ENCODE measurements at places on chromosomes 13 and 19.
A peak's percentile ranks its signal among the peaks of the same experiment; 100 is the strongest.

GRCh38 chr19:48444936-48445200 lies 915 bp upstream of the GRWD1 start:
- DNase-seq: no peak

- DNase-seq: no peak
Measured at GRCh38 chr19:46674416-46675178, 13.6 kb upstream of the DACT3 start.

GRCh38 chr19:10852098-10852800 lies 4.0 kb downstream of the C19orf38 start:
- DNase-seq: no peak

GRCh38 chr19:32642771-32643170 lies 32.2 kb downstream of the ANKRD27 start:
- DNase-seq: no peak

- no peak for DNase-seq
Measured at GRCh38 chr13:104382951-104383350, 1316.7 kb upstream of the SLC10A2 start.

GRCh38 chr19:20103091-20103740 lies 25.4 kb downstream of the ZNF90 start:
- no peak for DNase-seq

DNA sequence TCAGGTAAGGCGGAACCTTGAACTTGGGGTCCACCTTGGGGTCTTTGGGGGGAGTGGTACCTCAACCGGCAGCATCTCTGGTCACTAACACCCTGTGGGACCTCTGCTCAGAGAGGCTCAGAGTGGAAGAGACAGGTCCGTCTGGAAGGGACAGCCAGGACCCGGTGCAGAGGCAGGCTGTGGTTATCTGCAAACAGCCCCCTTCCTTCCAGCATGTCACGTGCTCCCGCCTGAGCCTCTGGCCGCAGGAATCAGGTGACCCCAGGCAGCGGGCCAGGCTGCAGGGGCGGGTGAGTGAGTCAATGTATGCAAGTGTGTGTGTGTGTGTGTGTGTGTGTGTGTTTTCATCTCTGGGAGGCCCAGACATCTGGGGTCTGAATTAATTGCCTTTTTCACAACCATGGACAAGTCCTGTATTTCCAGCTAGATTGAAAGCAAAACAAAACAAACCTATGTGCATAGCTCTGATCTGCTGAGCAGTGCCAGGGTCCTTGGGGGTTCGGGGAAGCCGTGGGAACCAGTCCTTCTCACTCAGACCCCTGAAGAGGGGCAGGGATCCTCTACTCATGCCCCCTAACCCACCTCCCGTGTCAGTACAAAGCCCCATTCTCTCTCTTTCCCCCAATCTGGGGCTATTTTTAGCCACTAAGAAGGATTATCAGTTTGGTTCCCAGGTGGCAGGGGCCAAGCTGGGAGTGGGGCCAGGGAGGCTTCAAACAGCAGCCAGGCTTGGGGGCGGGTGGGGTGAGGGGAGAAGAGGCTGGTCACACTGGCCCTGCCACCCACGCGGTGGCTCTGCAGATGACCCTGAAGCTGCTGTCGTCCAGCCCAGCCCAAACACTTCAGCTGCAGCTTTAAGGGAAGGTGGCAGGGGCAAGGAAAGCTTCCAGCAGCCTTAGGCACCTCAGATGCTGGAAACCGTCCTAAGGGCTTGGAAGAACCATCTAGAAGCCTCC lies 31.4 kb downstream of the CERS4 start:
- DNase-seq: peak; percentile 52

GRCh38 chr13:72728290-72728605 lies 525 bp downstream of the BORA start:
- DNase-seq: no peak

DNA sequence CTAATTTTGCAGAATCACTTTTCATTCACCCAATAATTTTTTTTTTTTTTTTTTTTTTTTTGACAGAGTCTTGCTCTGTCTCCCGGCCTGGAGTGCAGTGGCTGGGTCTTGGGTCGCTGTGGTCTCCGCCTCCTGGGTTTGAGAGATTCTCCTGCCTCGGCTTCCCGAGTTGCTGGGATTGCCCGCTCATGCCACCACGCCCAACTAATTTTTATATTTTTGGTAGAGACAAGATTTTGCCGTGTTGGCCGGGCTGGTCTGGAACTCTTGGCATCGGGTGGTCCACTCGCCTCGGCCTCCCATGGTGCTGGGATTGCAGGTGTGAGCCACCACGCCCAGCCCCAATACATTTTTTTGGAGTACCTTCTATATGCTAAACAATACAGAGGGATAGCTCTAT lies 1120.0 kb upstream of the ATXN8OS start:
- no peak for DNase-seq

- no peak for DNase-seq
Measured at GRCh38 chr13:64274481-64275217, 2859.0 kb upstream of the PCDH20 start.

DNA sequence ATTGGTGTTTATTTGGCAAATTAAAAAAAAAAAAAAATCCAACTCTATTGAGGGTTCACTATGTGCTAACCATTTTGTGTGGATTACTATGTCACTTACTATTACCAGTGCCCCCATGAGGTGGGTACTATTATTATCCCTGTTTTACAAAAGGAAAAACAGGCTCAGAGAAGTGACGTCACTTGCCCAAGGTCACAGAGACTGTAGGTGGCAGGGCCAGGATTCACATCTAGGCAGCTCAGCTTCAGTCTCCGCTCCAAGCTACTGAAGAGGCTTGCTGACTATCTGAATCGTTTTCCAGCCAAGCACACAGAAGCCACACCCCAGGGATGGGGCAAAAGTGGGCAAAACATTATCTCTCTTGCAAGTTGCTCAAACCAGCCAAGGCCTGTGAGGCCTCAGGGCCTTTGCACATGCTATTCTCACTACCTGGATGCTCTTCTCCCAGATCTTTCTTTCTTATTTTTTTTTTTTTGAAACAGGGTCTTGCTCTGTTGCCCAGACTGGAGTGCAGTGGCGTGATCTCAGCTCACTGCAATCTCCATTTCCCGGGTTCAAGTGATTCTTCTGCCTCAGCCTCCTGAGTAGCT lies 4.8 kb upstream of the ANGPTL8 start:
- DNase-seq: no peak

- DNase-seq: no peak
Measured at GRCh38 chr13:102628559-102628958, 31.8 kb downstream of the TPP2 start.

- DNase-seq: no peak
Measured at GRCh38 chr13:30739761-30740642, 4.7 kb downstream of the ALOX5AP start.

GRCh38 chr19:32464279-32464678 lies 58.7 kb downstream of the DPY19L3 start:
- DNase-seq: peak; percentile 20

- DNase-seq: no peak
Measured at GRCh38 chr13:20174656-20175405, 14.0 kb upstream of the GJA3 start.

DNA sequence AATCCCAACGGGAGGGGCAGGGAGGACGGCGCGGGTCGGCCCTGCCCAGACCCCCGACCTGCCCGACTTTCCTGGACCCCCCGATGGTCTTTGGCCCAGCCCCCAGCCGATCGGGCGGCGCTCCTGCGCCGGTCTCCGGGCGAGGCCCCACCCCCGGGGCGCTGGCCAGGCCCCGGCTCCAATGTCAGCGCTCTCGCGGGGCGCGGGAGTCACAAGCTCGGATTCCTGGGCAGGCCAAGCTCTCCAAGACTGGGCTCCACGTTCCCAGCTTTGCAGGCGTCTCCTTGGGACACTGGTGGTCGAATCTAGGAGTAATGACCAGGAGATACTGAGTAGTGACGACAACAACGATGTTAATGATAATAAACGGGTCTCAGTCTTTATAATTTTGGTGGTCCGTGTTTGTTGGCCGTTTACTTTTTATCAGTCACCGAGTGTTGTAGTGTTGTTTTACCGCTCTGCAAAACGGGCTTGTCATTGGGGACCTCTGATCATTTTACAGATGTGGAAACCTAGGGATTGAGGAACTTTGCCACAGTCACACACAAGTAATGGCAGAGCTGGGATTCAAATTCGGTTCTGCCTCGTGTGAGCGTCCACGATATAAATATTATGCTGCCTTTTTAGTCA lies 545 bp downstream of the RAD23A start:
- peak; percentile 23 for DNase-seq

DNA sequence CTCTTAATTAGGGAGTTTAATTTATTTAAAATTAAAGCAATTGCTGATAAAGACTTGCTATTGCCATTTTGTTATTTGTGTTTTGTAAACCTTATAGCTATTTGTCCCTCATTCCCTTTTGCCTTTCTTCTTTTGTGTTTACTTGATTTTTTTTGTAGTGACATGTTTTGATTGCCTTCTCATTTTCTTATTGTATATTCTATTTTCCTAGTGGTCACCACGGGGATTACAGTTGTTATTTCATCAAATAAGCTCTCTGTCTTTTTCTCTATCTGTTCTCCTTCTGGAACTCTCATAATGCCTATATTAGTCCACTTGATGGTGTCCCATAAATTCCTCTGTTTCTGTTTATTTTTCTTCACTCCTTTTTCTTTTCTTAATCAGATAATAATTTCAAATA lies 64.4 kb upstream of the FRY start:
- no peak for DNase-seq

DNA sequence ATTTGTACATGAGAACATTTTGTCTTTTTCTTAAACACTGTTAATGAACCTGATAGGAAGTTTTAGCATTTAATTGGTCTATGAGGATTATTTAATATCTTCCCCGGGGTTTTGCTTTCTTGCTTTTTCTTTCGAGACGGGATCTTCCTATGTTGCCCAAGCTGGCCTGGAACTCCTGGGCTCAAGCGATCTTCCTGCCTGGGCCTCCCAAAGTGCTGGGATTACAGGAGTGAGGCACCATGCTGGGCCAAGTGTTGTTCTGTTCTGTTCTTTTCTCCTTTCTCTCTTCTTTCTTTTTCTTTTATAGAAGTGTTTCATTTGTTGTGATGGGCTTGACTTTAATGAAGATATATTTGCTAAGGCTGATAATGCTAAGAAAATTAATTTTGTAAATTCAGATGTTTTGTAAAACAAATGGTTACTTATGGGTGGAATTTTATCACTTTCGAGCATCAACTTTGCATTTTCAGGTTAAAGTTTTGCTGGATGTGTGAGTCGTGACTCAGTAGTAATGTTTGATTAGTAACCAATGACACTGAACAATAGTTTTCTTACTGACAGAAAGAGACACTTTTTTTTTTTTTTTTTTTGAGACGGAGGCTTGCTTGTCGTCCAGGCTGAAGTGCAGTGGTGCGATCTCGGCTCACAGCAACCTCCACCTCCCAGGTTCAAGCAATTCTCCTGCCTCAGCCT lies 2.2 kb downstream of the PAN3 start:
- no peak for DNase-seq

- DNase-seq: no peak
Measured at GRCh38 chr13:32261567-32261966, 53.6 kb downstream of the ZAR1L start.

- no peak for DNase-seq
Measured at GRCh38 chr13:49279112-49279511, 31.4 kb downstream of the CDADC1 start.

DNA sequence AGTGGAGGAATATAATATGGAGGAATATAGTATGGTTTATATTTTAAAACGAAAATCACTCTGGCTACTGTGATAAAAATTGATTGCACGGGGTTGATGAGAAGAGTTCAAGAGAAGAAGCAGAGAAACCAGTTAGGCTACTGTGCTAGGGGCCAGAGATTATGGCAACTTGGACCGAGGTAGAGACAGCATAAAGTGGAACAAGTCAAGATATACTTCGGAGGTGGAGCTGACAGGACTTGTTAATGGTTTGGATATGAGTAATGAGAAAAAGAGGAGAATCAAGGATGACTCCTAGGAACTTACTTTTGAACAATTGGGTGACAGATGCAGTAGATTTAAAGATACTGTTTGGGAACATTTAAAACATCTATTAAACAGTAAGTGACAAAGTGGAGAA lies 6.6 kb upstream of the WDFY2 start:
- DNase-seq: no peak

DNA sequence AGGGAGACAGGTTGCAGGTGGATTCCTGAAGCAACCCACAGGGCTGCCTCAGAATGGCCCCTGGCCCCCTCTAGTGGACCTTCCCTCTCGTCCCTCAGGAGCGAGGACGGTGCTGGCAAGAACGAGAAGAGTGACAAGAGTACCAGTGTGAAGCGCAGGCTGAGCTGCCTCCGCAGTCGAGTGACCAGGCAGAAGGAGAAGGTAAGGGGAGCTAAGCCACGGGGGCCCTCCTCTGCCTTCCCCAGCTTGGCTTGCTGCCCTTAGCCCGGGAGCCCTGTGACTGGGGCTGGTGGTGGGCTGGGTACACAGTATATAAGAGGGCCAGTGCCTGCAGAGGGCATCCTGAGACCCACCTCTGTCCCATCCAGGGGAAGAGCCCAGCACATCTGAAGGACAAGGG lies 34.0 kb downstream of the ARHGEF18 start:
- DNase-seq: no peak

- DNase-seq: no peak
Measured at GRCh38 chr19:11422163-11423065, 3.3 kb upstream of the RGL3 start.

- no peak for DNase-seq
Measured at GRCh38 chr13:107847406-107847805, 367.9 kb downstream of the LIG4 start.

DNA sequence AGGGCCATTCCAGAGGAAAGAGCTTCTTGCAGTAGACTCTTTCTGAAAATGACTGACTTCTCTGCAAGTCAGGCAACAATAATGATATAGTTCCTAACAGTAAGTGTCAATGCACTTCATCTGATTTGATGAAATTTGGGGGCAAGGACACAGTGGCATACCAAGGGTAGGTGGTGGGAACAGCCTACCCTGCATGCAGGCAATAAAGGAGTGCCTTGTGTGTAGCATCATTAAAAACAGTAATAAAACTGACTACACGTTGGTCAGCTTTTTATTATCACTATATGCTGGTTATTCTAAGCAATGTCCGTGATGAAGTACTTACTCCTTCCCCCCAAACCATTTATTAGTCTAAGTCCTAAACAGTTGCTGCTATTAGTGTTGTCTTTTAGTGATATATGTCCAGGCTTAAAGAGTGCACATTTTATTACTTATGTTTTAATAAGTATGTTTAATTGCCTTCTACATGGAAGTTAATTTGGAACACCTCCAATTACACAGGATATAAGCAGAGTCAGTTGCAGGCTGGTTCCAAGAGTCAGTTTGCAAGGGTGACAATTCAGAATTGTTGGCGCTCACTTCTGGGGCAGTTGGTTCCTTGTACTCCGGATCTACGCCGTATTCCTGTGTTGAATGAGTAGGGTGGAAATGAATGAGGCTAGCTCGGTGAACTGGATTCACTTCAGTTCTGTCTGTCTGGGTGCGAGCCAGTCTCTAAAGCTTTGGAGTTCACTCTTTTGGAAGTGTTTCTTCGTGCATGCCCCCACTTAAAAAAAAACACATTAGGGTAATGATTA lies 84.0 kb downstream of the RGCC start:
- DNase-seq: no peak
